ENCODE measurements at places on chromosomes 1 and 21.

DNA sequence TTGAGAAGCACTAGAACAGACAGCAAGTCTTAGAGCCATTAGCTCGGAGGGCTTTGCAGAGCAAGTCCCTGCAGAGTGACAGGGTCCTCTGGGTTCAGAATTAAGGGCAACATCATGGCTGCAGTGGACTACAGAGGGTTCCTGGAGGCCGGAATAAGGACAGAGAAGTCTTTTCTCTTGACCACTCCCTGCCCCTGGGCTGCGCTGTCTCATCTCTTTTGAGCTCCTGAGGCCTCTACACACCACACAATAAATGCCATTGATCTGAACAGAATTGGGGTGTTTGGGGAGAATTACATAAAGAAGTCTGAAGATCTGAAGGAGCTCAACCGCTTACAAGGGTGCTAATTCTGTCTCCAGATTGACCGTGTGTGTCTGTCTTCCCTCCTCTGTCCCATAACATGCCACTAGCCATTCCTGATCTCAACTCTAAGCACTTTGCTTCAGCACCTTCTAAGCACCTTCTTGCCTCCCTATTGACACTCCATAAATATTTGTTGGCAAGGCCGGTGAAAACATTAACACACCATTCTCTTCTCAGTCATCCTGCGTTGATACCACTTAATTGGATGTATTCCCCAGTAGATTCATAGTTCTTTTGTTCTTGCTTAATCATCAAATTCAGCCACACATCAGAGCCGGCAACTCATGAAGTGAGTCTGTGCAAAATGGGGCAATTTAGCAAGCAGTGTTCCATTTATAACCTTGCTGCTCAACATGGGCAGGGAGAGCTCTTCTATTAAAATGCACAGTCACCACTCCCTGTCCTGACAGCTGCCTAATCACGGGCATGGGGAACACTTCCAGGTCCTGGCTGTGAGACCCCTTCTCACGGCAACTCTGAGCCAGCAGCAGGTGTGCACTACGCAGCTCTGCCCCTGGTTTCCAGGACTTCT is 49.7 kb downstream of the NMNAT2 start:
- no peaks in the 10 kb centered on the region for H3K36me3 ChIP-seq
- no peak overlapping the region for H3K27ac ChIP-seq
- H3K4me1 ChIP-seq = no peaks in the 10 kb centered on the region
- no peaks in the 10 kb centered on the region for H3K27me3 ChIP-seq

DNA sequence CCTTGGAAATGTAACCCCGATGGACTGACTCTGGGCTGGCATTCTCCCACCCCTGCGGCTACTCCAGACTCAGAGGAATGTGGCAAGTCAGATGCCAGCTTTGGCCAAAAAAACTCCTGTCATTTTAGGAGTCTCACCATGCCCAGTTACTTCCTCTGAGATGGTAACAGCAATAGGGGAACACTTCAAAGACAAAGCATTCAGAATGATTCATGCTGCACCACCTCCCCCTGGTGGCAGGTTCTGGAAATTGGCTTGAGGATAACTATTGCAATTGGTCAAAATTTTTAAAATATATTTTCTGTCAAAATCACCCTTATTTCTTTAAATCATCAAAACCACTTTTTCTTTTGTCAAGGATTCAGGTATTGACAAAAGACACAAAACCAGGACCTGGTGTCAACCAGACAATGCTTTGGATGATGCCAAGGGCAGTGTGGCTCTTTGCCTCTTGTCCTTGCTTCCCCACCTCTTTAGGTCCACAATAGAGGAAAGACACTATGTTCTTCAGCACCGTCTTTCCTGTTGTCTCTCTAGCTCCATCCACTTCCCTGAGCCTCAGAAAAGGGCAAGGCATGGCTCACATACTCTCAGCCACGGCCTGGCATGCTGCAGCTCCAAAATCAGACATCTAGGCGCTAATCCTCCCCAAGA is 9.9 kb upstream of the CDCA8 start:
- H3K4me3 ChIP-seq = no peak overlapping the region
- no peaks in the 10 kb centered on the region for H3K36me3 ChIP-seq
- DNase-seq = peak; percentile 73
- H3K4me1 ChIP-seq = no peaks in the 10 kb centered on the region
- no peak overlapping the region for H3K27ac ChIP-seq

DNA sequence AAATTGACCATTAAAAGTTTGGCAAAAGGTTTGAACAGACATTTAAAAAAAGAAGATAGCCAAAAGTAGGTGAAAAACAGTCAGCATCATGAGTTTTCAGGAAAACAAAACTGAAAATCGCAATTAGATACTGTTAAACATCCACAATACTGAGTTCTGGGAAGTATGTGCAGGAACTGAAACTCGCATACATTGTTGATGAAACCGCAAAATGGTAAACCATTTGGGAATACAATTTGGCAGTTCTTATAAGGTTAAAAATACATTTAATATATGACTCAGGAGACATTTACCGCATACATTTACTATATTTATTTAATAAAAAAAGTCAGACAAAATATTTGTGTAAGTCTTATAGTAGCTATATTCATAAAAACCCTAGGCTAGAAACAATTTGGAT is 393.2 kb downstream of the COL11A1 start:
- H3K27ac ChIP-seq = no peak overlapping the region
- H3K4me1 ChIP-seq = no peaks in the 10 kb centered on the region
- no peaks in the 10 kb centered on the region for H3K36me3 ChIP-seq
- H3K4me3 ChIP-seq = no peak overlapping the region
- DNase-seq = no peak

DNA sequence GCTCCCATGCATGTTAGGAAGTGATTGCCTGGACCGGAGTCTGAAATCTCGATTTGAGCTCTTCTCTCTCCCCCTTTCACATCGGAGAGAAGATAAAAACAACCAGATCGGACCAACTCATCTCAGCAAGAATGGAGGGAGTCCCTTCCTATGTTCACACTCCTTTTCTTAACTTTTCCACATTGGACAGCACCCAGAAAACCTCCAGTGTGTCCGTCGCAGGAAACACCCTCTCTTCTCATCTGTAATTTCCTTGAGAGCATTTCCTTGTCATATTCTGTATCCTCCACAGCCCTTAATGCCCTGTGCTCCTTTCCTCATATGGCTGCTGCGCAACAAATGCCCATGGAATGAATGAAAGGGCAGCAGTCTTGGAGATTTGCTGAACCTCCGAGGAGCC is 1.5 kb upstream of the TDRD10 start:
- H3K4me3 ChIP-seq = no peak overlapping the region
- DNase-seq = no peak
- H3K27ac ChIP-seq = no peak overlapping the region
- H3K27me3 ChIP-seq = peaks cover 26% of the 10 kb centered on the region
- peaks cover 18% of the 10 kb centered on the region for H3K4me1 ChIP-seq

- H3K4me1 ChIP-seq = no peaks in the 10 kb centered on the region
- H3K27ac ChIP-seq = no peak overlapping the region
- no peaks in the 10 kb centered on the region for H3K27me3 ChIP-seq
- DNase-seq = no peak
Measured at GRCh38 chr1:59282951-59283350, 13.9 kb upstream of the FGGY start.

DNA sequence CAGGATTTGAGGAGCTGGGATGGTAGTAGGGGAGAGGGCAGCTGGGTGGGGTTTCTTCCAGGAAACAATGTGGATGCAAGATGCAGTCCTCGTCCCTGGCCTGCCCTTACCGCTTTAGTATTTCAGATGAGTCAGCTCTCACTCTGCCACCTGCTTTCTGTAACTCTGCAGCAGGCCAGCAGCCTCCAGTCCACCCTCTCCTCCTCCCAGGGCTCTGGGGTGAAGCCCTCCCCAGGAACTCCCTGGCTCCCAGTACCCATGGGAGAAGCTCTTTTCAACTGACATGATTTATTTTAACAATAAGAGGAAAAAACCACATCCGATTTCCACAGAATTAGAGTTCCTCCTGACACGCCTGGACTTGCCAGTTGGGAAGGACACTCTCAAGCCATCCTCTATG is 39.0 kb upstream of the IL20 start:
- H3K27me3 ChIP-seq = no peaks in the 10 kb centered on the region
- no peak for DNase-seq
- no peak overlapping the region for H3K27ac ChIP-seq
- H3K36me3 ChIP-seq = no peaks in the 10 kb centered on the region
- H3K4me3 ChIP-seq = no peak overlapping the region
- H3K4me1 ChIP-seq = no peaks in the 10 kb centered on the region

- DNase-seq = no peak
- no peak overlapping the region for H3K27ac ChIP-seq
- no peaks in the 10 kb centered on the region for H3K4me1 ChIP-seq
- H3K36me3 ChIP-seq = no peaks in the 10 kb centered on the region
- H3K4me3 ChIP-seq = no peak overlapping the region
Measured at GRCh38 chr1:203612932-203613682, 13.5 kb upstream of the ATP2B4 start.

DNA sequence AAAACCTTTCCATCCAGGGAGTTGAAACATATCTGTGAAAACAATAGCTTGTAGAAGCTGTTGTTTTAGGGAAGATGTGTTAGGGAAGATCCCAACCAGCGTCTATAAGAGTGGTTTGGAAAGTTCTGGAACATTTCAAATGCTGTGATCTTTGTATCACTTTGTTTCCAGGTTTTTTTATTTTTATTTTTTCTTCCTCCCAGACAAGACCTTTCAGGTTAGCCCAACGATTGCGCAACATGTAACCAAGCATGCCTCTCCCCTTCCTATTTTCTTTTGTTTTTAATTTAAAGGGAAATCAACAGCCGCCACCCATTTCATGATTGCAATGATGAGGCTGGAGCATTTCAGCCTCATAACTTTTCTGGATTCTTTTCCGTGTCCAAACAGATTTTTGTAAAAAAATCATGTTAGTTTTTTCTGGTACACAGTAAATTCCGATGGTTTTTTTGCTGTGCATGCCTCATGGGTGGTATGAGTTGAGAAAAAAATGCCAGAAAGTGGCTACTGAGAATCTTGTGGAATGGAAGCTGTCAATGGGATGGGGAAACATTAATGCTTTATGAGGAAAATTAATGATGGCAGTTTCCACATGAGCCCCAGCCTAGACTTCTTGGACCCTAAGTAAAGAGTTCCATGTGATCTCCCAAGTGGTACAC is 109.3 kb downstream of the RUNX1 start:
- H3K4me1 ChIP-seq = no peaks in the 10 kb centered on the region
- no peak overlapping the region for H3K27ac ChIP-seq
- H3K4me3 ChIP-seq = no peak overlapping the region
- no peaks in the 10 kb centered on the region for H3K36me3 ChIP-seq

DNA sequence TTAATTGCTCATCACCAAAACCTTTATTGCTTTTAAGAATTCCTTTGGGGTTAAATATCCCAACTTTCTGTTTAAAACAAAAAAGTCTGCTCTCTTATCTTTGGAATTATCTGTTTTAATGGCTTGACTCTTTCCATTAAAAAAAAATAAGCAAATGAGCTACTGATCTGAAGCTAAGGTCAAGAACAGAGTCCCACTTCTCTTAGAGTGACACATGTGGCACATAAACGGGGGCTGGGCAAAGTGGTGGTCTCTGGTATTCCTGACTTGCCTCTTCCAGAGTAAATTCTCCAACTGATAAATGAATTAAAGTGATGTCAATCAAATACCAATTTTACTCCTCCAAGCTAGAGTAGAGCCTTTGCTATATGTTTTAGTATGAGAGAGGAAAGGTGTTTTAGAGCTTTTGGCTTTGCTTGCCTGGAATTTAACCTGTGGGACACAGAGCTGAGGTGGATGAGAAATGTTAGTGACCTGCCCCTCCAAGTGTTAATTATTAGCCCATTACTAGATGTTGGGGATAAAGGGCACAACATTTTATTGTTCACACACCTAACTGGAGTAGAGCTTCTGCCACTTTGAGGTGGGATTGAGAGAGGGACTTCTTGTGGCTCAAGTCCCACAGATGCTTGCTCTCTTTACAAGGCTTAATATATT is 864.0 kb downstream of the LRRIQ3 start:
- H3K4me1 ChIP-seq = no peaks in the 10 kb centered on the region
- H3K27me3 ChIP-seq = no peaks in the 10 kb centered on the region
- DNase-seq = no peak
- H3K36me3 ChIP-seq = no peaks in the 10 kb centered on the region

- H3K27ac ChIP-seq = no peak overlapping the region
- H3K4me1 ChIP-seq = no peaks in the 10 kb centered on the region
- DNase-seq = no peak
Measured at GRCh38 chr1:197081117-197081753, 14.2 kb upstream of the F13B start.

DNA sequence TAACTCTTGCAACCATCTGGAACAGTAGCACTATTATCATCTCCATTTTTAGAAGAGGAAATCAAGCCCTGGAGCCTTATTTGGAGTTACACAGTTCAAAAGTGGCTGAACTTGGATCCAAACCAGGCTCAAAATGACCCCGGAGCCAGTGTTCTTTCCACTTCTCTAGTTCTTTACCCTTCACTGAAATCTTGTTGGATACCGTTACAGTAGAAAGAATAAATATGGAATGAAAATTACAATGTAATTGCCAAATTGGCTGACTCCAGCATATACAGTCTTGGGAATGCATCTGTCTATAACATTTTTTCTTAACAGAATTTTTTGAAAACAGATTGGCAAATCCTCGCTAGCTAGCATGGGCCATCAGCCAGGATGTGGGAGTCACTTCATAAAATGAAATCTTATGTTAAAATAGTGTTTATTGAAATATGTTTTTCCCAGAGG is 261.4 kb downstream of the CTH start:
- H3K4me3 ChIP-seq = no peak overlapping the region
- no peaks in the 10 kb centered on the region for H3K27me3 ChIP-seq
- no peak for DNase-seq
- no peaks in the 10 kb centered on the region for H3K36me3 ChIP-seq
- H3K27ac ChIP-seq = no peak overlapping the region

DNA sequence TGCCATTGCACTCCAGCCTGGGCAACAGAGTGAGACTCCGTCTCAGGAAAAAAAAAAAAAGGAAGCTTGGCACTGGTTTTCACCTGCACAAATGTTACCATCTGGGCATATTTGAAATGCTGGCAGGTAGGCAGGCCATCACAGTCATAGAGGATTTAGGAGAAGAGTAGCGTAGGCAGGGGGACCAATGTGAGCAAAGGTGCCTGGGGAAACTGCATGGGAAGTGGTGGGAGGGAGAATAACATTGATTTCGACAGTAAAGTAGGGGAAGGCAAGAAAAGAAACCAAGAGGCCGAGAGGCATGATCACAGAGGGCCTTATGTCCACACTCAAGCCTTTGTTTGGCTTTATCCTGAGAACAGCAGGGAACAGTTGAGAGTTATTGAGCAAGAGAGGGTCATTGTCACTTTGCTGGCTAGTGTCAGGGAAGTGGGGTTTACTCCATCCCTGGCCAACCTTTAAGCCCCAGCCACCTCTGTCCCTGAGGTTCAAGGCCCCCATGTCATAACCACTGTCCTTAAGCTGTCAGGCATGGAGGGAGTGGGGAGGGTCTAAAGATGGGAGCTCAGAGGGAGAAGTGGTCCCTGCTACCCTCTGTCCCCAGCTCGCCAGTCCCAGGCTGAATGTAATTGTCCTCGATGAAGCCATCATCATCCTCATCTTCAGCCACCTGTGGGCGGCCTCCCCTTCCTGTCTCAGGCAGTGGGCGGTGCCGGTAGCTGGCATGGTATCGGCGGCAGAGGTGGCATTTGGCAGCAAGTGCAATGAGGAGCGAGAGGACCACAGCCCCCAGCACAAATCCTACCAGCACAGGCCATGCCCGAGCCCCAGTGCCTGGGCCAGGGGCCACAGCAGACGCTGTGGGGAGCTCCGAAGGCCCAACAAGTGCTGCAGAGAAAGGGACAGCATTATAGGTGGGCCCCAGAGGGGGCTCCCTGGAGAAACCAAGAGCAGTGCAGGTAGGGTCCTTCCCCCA is 2.9 kb downstream of the C1orf210 start:
- DNase-seq = no peak
- H3K27me3 ChIP-seq = no peaks in the 10 kb centered on the region
- H3K27ac ChIP-seq = no peak overlapping the region
- H3K4me3 ChIP-seq = no peak overlapping the region
- H3K4me1 ChIP-seq = peaks cover 37% of the 10 kb centered on the region
